ENCODE measurements at places on chromosomes 11 and 22.

DNA sequence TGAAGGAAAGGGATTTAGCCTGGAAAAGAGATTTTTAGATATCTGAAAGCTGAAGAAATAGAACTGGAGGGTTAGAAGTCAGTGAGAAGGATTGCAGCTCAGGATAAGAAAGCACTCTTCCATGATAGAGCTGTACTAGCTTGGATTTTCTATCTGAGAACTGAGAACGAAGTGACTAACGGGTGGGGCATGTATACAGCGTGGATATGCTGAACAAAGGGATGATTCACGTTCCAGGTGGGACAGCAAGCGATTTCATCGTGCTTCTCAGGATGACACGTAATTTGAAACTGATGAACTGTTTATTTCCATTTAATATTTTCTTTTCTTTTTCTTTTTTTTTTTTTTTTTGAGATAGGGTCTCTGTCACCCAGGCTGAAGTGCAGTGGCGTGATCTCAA, 53.0 kb downstream of the GRAMD1B start:
- no peak for DNase-seq

DNA sequence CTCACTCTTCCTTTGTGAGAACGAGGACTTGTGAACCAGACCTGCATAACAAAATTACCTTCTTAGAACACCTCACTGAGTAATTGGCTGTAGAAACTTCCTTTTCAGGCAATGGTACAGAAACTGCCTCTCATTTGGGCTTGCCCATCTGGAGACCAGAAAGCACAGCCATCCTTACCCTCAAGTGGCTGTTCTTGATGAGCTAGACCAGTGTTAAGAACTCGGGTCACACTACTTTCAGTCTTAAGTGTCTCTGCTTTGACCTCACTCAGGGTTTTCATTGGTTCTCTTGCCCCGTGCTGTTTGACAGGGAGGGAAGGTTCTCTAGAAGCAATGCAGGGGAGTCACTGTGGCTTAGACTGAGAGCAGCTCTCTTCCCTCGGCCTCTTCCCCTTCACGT, 29.3 kb downstream of the NAT10 start:
- DNase-seq, result no peak

DNA sequence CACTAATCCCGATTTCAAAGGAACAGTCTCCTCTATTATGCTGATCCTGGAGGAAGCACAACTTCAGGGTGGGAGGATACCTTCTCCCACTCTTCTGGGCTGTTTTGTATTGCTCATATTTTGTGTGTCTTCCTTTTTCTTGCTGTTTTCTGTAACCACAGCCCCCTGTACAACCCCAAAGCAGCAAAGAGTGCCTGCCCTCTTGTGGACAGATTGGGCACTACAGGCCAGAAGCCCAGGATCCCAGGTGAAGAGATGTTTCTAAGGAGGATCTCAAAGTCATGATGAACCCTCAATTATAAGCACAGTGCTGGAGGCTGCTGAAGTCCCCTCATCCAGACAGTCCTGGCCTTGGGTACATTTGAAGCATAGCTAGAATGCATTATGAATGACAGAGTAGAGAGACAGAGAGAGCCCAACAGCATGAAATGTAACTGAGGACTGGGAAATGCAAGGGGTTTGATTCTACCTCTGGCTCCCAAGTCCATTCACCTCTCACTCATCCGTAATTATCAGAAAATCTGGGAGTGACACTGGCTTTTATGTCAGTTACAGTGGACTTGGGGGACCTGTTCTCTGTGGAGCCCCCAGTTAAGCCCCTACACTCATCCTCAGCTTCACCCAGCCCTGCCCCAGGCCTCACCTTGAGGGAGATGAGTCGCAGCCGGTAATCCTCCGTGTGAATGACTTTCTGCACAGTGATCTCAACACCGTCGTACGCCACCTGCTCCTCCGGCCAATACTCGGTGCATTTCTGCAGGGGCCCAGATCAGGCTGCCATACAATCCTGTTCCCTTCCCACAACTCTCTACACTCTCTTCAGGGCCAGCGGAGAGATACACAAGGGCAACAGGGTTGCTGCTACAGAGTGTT, 6.2 kb upstream of the IGSF22 start:
- DNase-seq, result peak; percentile 69

GRCh38 chr22:38204784-38205183, 3.0 kb downstream of the MAFF start:
- DNase-seq, result no peak
